ENCODE measurements at places on chromosomes 2 and 18.

DNA sequence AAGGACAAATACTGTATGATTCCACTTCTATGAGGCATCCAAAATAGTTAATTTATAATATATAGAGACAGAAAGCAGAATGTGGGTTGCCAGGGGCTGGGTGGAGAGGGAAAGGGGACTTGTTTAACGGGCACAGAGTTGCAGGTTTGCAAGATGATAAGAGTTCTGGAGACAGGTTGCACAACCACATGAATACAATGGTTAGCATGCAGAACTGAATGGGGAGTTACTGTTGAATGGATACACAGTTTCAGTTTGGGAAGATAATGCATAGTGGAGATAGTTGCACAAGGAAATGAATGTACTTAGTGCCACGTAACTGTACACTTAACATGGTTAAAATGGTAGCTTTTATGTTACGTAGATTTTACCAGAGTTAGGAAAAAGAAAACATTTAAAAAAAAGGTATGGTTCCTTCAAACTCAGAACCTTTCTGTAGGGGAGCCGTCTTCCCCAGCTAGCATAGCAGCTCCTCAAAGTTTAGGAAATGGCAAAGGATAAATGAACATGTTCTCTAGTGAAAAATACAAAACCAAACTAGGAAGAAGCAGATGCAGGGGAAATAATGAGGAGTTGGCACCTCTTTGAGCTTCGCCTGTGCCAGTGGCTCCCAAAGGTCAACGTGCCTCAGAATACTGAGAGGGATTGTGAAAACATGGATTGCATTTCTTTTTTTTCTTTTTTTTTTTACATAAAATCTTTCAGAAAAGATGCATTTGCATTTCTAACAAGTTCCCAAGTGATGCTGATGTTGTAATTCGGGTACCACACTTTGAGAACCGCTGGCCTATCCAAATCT lies 95.2 kb downstream of the ZCCHC2 start:
- DNase-seq, result no peak

DNA sequence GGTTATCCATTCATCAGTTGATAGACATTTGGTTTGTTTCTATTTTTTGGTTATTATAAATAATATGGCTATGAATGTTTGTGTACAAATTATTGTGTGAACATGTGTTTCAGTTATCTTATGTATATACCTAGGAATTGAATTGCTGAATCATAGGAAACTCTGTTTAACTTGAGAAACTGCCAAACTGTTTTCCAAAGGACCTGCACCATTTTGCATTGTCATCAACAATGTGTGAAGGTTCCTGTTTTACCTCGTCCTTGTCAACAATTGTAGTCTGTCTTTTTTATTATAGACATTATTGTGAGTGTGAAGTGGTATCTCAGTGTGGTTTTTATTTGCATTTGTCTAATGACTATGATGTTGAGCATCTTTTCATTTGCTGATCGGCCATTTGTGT lies 17.1 kb downstream of the PDK1 start:
- DNase-seq, result no peak

DNA sequence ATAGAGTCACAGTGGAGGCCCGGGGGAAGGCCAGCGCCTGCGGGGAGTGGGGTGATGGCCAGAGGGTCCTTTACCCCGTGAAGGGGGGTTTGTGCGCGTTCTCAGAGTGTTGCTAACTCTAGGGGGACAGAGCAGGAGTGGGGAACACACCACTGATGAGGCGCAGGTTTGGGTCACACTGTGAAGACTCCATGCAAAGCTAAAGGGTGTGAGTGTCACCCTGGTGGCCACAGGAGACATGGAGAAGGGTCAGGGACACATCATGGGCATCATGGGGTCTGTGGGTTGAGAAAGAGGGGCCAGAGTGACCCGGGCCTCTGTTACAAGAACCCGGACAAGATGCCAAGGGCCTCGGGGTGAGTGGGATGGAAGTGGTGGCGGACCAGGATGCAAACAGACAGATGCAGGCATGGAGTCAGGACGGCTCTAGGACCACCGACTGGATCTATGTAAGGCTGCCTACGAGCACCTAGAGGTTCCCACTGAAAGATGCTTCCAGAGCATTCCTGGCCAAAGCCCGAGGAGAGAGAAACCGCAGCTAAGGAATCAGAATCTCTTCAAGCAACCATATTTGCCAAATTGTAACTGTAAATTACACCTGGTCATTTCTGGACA lies 84.3 kb downstream of the PXDN start:
- DNase-seq, result no peak

DNA sequence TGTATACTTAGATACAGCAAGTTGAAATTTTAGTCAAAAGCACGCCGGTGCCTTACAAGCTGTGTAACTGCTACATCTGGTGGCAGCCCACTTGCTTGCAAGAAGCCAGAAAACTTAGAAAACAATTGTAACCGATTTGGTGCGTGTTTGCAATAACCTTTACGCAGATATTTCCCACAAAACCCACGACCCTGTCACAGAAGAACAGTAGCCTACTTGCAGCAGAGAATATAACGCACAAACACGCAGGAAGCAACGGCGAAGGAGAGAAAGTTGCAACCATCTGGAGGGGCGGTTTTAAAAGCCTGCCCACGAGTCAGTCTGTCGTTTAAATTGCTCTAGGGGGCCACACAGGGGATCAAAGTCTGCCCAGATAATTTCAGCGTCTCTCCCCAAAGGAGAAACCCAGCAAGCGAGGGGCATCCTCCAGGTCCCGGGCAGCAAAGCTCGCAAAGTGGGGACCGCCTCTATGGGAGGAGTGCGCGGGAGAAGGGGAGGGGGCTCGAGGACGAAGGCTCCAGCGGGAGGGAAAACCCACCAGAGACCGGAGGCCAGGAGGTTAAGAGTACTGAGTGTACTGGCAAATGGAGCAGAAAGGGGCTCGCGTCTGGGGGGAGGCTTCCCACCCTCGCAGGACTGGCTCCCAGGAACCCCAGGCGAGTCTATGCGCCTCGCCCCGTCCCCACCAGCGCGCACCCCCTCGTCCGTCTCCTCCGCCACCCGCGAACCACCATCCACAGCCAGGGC lies 1.1 kb downstream of the TLK1 start:
- peak; percentile 56 for DNase-seq

GRCh38 chr18:24293254-24293653 lies 104.4 kb downstream of the OSBPL1A start:
- DNase-seq, result no peak

DNA sequence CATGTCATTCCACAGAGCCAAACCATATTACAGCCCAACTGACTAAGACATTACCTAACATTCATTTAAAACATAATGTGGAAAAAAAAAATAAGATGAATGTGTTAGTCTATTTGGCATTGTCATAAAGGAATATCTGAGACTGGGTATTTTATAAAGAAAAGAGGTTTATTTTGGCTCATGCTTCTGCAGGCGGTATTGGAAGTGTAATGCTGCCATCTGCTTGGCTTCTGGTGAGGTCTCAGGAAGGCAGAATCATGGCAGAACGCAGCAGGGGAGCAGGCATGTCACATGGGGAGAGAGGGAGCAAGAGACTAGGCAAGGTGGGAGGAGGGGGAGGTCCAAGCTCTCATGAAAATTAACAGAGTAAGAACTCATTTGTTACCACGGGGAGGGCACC lies 504.8 kb upstream of the LRATD1 start:
- no peak for DNase-seq

GRCh38 chr2:7758073-7758759 lies 841.0 kb downstream of the RNF144A start:
- peak; percentile 4 for DNase-seq

GRCh38 chr2:118091631-118092030 lies 3.4 kb downstream of the INSIG2 start:
- no peak for DNase-seq

GRCh38 chr2:32363597-32363996 lies 6.8 kb downstream of the BIRC6 start:
- DNase-seq, result no peak

GRCh38 chr2:31003749-31004148 lies 134.5 kb downstream of the GALNT14 start:
- DNase-seq, result no peak
